ENCODE measurements at places on chromosomes 4 and X.
A peak's percentile ranks its signal among the peaks of the same experiment; 100 is the strongest.

DNA sequence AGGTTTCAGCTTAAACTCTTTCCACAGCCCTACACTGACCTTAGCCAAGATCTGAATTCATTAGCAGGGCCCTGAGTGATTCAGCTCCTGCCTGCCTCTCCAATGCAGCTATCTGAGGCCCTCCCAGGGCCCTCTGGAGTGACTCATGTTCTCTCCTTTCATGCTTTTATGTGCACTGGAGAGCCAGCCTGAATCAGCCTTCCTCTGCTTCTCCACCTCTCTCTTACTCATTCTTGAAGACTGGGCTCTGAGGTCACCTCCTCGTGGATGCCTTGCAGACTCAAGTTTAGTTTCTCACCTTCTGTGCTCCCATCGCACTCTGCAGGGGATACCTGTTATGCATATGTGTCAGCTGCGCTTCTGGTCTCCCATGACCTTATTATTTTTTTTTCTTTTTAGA, 3.1 kb upstream of the OCIAD2 start:
- no peak for DNase-seq

GRCh38 chrX:36199928-36200327, 280.4 kb downstream of the CFAP47 start:
- no peak for DNase-seq

- DNase-seq = no peak
Measured at GRCh38 chr4:85986266-85986665, 373.6 kb downstream of the MAPK10 start.

GRCh38 chr4:75512386-75513211, 1.6 kb downstream of the RCHY1 start:
- DNase-seq = peak; percentile 21

- no peak for DNase-seq
Measured at GRCh38 chr4:77819404-77819842, 255 bp upstream of the CNOT6L start.

DNA sequence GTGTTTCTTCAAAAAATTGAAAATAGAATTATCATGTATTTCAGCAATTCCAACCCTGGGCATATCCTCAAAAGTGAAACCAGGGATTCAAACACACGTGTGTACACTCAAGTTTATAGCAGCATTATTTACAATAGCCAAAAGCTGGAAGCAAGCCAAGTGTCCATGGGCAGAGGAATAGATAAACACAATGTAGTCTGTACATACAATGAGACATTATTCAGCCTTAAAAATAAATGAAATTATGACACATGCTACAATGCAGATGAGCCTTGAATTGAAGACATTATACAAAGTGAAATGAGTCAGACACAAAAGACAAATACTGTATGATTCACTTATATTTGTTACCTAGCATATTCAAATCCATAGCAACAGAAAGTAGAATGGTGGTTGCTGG, 853.4 kb downstream of the STIM2 start:
- no peak for DNase-seq

GRCh38 chr4:99361899-99362275, 9.3 kb upstream of the ADH1C start:
- no peak for DNase-seq

DNA sequence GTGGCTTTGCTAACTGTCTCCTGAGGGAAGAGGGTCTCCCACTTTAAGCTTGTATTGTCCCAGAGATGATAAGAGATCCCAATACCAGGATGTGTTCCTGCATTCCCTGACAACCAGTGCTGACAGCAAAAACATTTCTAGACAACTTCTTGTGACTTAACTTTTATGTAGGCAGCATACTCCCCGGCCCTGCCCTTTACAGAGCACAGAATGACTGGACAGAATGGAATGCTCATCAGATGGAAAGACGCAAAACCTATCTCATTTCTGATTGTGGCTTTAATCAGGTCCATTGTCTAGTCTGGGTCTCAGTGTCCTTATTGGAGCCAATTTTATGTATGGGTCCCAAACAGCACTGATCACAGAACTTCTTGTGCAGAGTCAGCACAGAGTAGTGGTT, 18.2 kb upstream of the PLAC1 start:
- DNase-seq = no peak

DNA sequence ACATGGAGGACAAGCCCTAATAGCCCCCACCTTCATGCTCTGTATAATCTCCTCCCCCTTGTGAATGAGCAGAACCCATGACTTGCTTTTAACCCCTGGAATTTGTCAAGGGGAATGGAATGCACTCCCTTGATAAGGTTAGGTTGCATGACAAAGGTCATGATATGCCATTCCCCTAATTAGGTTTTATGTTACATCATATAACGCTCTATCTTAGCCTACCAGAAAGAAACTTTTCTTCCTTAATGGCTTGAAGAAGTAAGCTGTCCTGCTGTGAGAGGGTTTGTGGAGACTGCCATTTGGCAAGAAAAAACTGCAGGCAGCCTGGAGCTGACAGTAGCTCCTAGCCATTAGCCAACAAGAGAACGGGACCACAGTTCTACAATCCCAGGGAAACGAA, 399.8 kb upstream of the MAD2L1 start:
- DNase-seq = no peak

- DNase-seq = no peak
Measured at GRCh38 chr4:86380181-86380724, 20.4 kb upstream of the MAPK10 start.

- no peak for DNase-seq
Measured at GRCh38 chr4:26866781-26867180, 6.1 kb downstream of the STIM2 start.

DNA sequence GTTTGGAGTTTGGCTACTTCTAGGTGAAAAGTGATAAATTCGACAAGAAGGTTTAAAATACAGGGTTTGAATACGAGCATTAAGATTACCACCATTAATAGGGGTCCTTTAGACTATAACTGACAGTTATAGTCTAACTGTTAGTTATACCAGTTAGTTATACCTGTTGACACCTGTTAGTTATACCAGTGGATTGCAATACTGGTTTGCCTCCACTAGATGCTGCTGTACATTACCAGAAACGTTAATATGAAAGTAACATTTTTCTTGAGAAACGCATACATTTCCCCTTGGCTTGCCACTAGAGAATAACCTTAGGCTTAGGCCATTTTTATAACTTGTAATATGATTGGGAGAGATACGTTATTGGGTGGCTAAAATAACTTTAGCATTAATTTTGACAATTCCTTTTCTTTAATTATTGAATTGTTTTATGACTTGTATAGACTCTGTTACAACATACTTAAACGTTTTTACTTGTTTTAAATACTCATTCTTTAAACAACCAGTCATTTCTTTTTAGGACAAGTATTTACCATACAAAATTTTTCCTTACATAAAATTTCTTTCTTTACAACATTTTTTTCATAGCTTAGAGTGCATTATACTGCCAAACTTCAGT, 911.2 kb downstream of the FSTL5 start:
- DNase-seq = peak; percentile 18

- DNase-seq = no peak
Measured at GRCh38 chrX:130999360-130999759, 58.8 kb upstream of the ARHGAP36 start.

DNA sequence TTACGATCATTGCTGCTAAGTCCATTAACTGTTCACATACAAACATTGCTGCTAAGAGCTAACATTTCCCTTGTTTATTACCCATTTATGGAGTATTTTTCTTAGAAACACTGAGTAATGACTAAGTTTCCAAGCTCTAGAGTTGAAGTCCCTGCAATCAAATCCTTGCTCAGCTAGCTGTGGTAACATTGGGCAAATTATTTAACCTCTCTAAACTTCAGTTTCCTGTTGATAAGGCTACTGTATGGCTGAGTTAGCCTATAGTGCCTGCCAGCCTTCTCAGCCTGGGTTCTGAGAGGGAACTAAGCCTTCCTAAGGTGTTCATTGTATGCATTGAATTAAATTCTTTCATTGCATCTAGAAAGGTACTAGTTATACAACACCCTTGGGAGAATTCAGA, 15.2 kb upstream of the SCOC start:
- no peak for DNase-seq

GRCh38 chr4:139779691-139780090, 114.1 kb downstream of the MGST2 start:
- DNase-seq = no peak

- DNase-seq = no peak
Measured at GRCh38 chrX:47523713-47524166, 37.3 kb upstream of the ARAF start.

- DNase-seq = no peak
Measured at GRCh38 chr4:52943677-52944076, 81.6 kb downstream of the RASL11B start.

- no peak for DNase-seq
Measured at GRCh38 chrX:39508300-39508692, 589.5 kb downstream of the BCOR start.

GRCh38 chrX:106649523-106650428, 38.0 kb downstream of the RADX start:
- no peak for DNase-seq

GRCh38 chr4:155960522-155960921, 6.9 kb upstream of the CTSO start:
- no peak for DNase-seq

DNA sequence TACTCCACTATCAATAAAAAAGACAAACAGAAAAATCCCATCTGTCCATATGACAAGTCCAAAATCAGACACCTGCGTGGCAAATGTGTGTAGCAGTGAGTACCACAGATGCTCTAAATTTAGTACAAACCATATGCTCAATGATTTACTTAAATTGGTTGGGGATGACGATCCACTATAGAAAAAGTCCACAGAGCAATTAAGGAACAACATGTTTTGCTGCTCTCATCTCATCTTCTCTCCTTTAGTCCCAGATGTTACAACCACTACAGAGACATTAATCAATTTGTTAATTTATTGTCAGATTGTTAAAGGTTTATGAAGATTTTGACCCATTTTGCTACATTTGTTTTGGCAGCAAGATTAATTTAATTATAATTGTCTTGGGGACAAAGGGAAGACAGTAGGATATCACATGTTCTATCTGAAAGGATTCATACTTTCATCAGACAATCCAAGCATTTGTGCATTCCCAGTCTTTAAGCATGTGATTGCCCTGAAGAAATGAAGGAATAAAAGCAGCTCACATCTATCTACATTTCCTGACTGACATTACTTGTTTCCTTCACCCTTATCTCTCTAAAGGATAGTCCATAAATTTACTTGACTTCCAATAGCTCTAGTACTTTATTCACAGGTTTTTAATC, 2268.1 kb downstream of the PCDH7 start:
- no peak for DNase-seq

DNA sequence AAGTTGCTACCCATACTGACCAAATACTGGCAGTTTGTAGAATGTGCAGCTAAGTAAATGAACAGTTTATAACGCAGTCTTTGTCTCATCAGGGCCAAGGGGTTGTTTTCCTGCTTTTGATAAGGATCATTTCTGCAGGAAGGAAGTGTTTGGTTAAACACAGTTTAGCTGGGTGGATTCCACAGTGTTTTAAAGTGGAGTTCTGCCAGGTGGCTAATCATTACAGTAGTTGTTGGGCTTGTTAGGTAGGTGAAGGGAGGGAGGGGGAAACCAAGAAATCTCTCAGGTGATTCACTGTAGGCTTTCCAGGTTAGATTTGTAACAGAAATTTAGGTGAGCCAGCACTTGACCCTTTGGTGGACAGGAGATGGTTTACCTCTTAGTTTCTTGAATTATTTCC, 58.1 kb downstream of the FNIP2 start:
- peak; percentile 64 for DNase-seq

- no peak for DNase-seq
Measured at GRCh38 chrX:24577091-24577490, 70.1 kb downstream of the PCYT1B start.

GRCh38 chrX:38379088-38379487, 26.7 kb downstream of the OTC start:
- DNase-seq = no peak

GRCh38 chr4:153668647-153669046, 15.4 kb upstream of the TLR2 start:
- no peak for DNase-seq

- peak; percentile 35 for DNase-seq
Measured at GRCh38 chrX:40174001-40174853, 76.5 kb upstream of the BCOR start.

DNA sequence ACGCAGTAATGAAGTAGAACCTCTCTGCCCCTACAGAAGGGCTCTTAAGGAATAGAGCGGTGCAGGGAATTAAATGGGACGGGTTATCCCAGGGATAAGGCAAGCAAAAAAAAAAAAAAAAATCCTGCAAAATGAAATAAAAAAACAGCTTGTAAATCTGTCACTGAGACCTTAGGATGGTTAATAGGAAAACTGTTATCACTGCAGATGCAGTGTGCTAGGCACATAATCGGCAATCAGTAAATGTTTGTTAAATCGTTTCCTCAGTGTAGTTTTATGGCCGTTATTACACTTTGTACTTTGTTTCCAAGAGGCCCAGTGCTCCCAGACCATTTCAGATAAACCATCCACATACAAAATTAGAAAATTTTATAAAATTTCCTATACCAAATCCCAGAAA, 1.0 kb downstream of the HNRNPH2 start:
- DNase-seq = no peak

DNA sequence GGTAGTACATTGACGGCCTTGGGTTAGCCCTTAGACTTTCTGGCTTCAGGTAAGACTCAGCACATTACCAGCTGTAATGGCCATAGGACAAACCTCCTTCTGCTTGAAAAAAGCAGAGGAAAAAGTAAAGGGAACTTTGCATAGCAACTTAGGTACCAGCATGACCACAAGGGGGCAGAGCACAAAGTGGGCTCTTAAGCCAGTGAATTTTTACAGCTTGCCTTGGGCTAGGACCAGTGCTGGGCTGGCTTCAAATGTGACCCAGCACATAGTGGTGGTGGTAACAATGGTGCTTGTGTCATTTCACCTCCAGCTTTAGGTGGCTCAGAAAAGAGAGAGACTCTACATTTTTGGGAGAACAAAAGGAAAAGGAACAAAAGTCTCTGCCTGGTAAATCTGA, 66.1 kb downstream of the KLHL4 start:
- peak; percentile 0 for DNase-seq

DNA sequence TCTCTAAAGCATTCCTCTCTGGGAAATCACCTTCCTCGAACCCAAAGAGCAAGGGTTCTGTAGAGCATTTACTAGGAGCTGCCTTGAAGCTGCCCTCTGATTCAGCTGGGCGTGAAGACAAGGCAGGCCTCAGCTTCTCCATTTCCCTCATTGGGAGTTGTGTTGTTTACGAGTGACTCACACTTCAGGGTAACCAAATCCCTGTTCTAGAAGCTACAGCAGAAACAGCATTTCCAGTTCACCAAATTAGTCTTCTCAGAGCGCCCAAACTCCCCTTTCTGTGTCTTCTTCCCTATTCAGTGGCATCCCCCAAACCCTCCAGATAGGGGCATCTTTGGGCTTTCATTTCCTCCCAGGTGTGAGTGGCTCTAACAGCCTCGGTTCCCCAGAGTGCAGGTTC, 863 bp upstream of the XPNPEP2 start:
- DNase-seq = no peak

- no peak for DNase-seq
Measured at GRCh38 chrX:111133389-111133788, 37.4 kb downstream of the PAK3 start.

GRCh38 chr4:153223427-153223801, 19.2 kb downstream of the TRIM2 start:
- DNase-seq = no peak

DNA sequence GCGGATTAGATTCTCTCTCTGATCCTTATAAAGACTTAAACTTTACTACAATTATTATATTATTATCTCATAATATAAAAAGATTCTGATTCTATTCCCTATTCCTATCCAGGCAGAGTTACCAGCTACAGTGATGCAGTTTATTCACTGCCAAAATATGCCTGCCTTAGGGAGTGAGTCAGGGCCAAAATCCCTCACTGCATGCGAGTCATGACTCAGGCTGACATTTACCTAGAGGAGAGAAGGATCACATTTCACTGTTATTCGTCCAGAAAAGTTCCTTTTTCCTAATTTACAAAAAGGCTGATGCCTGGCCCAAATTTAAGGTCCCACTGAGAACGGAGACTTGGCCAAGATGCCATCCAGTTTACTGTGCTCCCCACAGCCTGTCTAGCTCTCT, 168.5 kb upstream of the LDB2 start:
- DNase-seq = no peak
